HL-60 (cell line): ENCODE measurements at places on chromosomes 4 and X.

DNA sequence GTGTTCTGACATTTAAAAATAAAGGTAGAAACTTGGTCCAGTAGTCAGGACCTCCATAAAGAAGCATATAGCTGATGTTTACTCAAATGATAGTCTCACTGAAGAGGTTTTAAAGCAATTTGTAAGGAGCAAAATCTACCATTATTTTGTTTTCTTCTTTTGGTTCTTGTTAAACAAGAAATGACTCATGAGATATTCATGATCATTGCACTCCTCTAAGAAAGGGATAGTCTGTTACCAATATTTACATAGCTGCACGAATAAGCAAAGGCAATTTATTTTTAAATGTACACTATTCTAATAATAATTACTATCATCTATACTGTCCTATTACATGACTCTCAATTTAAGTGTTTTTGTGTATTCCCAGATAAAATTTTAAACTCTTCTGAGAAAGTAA lies 397.9 kb downstream of the FAM47B start:
- DNase-seq = no peak

GRCh38 chr4:108846568-108846967 lies 83.7 kb upstream of the ETNPPL start:
- no peak for DNase-seq

- DNase-seq = no peak
These were observed 102.2 kb downstream of the SPCS3 start for GRCh38 chr4:176422001-176422400.

- no peak for DNase-seq
These were observed 93.0 kb upstream of the NPFFR2 start for GRCh38 chr4:71938776-71939175.

DNA sequence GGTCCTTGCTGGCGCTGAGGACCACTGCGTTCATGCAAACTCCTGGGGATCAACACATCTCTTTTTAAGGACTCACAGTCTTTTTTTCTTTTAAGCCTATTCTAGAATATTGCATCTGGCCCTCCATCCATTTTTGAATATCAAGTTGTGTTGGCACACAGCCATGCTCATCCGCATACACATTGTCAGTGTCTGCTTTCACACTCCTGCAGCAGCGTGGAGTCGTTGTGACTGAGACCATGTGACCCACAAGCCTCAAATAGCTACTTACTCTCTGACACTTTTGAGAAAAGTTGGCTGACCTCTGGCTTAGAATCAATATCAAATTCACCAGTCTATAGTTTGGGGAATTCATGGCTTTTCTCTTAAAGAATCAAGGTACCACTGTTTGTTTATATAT lies 191.8 kb upstream of the S100G start:
- no peak for DNase-seq

- no peak for DNase-seq
These were observed 275.3 kb downstream of the RAPGEF2 start for GRCh38 chr4:159378056-159378616.

DNA sequence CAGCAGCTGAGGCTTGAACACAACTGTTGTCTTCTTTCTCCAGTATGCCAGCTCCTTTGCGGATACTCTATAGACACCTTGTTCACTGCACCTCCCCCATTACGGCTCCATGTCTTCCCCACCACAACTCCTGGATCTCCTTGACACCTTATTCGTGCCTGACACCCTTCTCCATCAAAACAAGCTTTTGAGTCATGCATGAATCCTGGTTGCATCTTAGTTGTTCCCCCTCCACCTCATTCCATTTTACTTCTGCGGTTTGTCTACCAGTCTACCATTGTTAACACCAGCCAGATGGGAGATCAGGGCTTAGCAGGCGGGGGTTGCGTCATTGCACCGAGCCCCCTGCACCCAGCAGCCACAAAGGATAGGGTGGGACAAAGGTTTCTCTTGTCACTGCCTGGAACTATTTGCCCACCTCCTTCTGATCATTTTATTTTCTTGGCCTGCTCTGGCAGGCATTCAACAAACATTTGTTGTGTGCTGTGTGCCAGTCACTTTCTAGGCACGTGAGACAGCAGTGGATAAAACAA lies 2.0 kb upstream of the CDK16 start:
- no peak for DNase-seq

DNA sequence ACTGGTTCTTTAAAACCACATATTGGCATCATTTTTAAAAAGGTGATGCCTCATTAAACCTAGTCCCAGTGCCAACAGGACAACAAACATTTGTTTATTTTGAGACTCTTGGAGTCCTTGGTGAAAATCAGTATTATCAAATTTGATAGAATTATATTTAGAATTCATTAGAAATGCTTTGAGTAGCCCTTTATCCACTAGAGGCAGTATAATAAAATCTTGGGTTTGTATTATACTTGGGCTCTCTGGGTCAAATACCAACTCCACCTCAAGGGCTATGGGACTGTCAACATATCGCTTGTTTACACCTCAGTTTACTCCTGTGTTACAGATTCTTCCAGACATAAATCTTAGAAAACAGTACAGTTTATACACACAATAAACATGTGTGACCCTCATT lies 335.7 kb upstream of the FSTL5 start:
- no peak for DNase-seq

DNA sequence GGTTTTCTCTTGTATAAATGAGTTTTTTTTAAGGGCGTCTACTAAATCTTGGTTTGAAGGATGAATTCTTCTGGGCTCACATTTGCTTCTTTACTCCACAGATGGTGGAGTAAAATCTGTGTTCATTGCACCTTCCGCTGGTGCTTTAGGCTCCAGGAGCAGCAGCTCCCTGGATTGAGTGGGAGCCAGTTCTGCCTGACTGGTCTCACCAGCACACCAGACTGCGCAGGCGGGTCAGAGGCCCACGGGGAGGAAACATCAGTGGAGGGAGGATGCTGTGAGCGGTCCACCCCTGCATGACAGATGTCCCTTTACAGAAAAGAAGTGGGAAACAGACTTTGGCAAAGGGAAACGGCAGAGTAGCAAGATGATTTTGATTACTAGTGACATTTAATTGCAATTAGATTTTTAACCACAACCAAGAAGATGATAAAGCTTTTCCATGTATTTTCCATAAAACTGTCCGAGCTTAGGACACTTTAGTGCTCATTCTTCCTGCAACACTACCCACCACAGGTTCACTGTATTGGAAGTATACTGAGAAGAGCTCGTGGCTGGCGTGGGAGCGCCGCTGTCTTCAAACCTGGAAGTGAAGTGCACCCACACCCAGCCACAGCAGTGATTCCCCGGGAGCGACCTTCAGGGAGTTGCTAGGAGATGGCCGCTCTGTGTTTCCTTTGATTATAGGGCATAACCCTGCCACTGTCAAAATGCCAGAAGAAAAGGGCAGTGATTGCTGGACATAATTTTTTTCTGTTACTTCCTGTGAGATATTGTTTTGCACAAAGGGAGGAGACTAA lies 95.2 kb downstream of the SORBS2 start:
- DNase-seq = no peak

- no peak for DNase-seq
These were observed 93.9 kb downstream of the PHKA2 start for GRCh38 chrX:18890049-18890381.

DNA sequence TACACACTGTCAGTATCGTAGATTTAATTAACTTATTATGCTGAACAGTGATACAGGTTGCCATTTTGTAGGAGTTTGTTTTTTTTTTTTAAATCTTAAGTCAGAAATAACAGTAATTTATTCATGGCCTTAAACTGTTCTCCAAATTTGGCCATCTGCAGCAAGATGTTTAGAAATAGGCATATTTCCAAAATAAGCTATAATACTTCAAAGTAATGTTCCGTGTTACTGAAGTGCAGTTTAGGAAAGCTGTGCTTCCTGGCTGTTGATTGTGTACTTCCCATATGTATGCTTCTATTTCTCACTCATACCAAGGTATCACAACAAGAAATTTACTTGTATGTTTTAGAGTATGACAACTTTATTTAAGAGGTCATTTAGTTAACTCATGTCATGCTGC lies 28.9 kb downstream of the CPEB2 start:
- DNase-seq = no peak

DNA sequence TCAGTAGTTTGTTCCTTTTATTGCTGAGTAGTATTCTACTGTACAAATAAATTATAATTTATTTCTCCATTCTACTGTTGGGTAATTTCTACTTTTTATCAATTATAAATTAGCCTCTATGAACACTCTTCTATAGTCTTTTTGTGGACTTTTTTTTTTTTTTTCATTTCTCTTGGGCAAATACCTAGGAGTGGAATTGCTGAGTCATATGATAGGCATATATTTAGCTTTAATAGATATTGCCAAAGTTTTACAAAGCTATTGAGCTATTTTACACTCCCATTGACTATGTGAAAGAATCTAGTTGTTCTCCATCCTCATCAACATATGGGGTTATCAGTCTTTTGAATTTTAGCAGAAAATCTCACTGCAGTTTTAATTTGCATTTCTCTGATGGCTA lies 12.6 kb downstream of the NYX start:
- no peak for DNase-seq

DNA sequence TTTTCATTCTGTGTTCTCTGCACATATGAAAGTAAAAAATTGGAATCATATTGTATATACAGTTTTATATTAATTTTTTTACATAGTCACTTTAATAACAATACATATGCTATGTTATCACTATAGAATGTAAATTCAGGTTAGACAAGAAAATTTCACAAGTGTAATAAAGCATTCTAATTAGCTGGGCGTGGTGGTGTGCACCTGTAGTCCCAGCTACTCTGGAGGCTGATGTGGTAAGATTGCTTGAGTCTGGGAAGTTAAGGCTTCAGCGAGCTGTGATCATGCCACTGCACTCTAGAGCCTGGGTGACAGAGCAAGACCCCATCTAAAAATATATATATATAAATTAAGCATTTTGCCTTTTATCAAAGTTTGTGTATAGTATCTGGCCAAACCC lies 95.7 kb downstream of the ANXA3 start:
- DNase-seq = no peak

GRCh38 chrX:125131164-125131563 lies 188.5 kb upstream of the TEX13C start:
- no peak for DNase-seq

- no peak for DNase-seq
These were observed 272.8 kb upstream of the GATB start for GRCh38 chr4:152033621-152034020.

DNA sequence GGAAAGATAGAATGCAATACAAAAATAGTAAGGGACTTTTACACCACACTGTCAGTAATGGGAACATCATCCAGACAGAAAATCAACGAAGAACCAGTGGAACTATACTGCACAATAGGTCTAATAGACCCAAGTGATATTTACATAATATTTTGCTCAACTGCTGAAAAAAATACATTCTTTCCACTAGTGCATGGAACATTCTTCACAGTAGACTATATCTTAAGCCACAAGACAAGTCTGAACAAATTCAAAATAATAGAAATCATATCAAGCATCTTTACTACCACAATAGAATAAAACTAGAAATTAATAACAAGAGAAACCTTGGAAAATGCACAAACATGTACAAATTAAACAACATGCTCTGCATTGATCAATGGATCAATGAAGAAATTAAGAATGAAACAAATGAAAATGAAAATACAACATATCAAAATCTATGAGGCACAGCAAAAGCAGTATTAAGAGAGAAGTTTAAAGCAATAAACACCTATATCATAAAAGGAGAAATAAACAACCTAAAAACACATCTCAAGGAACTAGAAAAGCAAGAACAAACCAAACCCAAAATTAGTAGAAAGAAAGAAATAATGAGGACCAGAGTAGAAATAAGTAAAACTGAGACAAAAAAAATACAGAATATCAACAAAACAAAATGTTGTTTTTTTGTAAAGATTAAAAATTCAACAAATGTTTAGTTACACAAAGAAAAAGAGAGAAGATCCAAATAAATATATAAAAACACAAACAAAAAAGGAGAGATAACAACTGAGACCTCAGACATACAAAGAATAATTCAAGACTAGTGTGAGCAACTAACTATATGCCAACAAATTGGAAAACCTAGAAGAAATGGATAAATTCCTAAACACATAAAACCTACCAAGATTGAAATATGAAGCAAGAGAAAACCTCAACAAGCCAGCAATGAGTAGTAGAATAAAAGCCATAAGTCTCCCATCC lies 51.5 kb upstream of the ANTXR2 start:
- DNase-seq = no peak

GRCh38 chr4:26452565-26453531 lies 37.4 kb downstream of the CCKAR start:
- DNase-seq = no peak

DNA sequence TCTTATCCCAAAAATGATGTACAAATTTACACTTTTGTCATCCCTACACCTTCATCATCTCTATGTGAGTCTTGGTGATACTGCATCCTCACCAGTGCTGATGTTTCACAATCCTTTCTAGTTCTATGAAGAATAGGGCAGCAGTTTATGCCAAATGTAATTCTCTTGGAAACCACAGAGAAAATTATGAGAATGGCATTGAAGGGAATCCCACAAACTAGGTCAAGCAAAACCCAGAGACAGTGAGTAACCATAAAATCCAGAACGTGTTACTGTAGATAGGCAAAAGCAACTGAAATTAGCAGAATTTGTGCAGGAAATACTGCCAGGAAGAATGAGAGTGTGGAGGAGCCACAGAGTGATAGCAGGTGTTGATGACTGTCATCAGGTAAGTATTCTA lies 24.5 kb downstream of the IL15 start:
- no peak for DNase-seq

- DNase-seq = no peak
These were observed 28.2 kb downstream of the JADE1 start for GRCh38 chr4:128837679-128838078.

DNA sequence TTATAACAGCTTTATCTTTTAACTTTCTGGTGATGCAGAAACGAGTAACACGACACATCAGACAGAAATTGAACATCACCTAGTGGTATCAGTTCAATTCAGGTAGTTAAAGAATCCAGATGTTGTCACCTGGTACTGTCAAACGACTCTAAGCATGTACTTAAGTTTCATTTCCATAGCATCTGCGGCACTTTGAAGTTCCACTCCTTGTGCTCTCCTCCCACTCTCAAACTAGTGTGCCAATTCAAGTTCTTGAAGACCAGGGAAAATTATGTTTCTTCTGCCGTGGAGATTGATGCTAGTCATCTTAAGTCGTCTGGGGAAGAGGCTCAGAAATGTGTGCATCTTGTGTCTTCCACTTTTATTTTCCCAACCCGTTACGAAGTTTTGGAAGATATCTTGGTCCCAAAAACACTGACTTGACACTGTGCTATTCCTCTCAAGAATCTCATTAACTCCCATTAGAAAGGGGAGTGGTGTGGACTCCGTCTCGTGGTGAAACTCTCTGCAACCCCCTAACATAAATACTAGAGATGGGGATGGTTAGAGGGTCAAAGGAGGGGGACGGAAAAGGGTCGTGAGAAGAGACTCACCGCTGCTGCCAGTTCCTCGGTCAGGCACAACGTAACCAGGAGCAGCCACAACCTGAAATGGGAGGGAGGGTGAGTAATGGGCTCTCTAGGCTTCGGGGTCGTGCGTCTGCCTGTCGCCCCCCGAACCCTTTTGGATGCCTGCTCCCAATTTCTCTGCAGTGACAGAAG lies 693 bp downstream of the COL4A6 start:
- DNase-seq = no peak
